Suppressor macrophage treated with lipopolysaccharide for 1 hour (primary cell): ENCODE measurements at places on chromosomes 16 and 17.

GRCh38 chr17:82826211-82826610 lies 13.6 kb downstream of the ZNF750 start:
- no peak for DNase-seq

DNA sequence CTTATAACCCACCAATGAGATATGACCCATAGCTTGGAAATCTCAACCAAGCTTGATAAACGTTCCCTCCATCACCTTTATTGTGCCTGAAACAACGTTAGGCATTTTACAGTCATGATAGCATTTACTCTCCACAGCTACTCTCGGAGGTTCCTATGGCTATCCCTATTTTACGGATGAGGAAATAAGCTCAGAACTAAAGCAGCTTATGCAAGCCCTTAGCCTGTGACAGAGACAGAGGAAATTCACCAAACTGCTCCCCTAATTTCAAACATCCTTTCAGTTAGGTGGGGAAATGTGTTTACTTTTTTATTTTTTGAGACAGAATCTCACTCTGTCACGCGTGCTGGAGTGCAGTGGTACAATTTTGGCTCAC lies 18.7 kb downstream of the DCUN1D3 start:
- peak; percentile 41 for DNase-seq

DNA sequence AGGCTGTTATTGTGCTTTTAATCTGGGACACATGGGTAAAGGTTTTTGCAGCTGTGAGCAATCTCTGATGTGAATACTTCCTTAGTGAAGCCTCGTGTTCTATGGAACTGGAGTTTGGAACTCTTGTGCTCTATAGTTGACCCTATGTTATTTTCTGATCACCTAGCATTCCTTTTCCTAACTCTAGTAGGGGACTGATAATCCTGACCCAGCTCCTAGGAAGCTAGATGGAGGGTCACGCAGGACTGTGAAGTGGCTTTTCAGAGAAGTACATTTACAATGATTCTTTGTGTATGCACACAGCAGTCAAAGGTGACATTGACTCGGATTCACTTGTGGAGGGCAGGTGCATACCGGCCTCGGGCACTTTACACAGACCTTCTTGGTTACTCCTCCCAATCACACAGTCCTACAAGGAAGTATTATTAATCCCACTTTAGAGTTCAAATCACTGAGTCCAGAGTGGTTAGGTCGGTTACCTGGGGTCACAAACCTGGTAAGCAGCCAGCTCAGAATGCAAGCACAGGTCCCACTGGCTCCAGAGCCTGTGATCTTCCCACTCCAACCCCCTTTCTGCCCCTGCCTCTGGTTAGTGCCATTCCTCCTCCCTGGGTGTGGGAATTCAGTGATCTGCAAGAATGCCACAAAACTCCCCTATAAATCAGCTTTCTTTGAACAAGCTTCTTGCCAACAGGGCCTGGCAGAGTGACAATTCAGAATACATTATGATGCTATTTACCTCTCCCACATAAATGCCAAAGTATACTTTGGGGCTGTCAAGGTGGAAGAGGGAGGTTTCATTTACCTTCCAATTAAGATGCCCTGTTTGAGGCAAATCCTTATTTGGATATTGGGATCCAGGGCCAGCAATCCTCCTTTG lies 7.1 kb downstream of the CHD9NB start:
- DNase-seq: no peak

GRCh38 chr17:9878786-9879525 lies 26.1 kb downstream of the RCVRN start:
- peak; percentile 68 for DNase-seq

DNA sequence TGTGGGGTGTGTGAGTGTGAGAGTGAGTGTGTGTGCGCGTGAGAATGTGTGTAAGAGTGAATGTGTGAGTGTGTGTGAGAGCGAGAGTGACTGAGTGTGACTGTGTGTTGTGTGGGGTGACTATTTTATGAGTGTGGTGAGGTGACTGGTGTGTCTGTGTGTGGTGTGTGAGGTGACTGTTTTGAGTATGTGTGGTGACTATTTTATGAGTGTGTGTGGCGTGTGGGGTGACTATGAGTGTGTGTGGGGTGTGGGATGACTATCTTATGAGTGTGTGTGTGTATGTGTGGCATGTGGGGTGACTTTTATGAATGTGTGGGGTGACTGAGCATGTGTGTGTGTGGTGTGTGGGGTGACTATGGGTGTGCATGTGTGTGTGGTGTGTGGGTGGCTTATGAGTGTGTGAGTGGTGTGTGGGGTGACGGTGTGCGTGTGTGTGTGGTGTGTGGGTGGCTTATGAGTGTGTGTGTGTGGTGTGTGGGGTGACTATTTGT lies 152.9 kb upstream of the PLCG2 start:
- peak; percentile 72 for DNase-seq

DNA sequence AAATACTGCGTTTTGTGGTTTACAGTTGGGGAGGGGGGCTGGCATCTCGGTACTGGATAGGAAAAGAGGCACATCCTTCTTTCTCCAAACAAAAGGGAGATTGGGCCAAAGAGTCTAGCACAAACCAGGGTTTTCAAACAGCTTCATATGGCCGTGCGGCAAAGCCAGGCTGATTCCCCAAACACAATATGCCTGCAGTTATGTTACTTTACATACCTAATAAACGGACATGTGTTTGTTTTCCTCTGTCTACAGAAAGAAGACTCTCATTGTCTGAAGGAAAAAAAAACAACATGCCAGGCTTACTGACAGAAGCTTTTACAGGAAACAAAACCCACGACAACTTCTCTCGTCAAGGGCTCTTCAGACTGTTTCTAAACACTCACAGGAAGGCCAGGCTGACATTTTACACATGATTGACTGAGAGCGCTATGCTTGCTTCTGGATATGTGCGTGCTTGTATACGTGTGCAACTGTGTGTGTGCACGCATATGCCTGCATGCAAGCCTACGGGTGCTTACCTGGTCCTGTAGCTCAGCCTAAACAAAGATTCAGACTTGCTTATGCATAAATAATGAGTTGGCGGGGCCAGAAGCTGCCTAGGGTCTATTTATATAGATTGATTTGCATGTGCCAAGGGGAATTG lies 461.0 kb upstream of the C16orf82 start:
- DNase-seq: no peak

DNA sequence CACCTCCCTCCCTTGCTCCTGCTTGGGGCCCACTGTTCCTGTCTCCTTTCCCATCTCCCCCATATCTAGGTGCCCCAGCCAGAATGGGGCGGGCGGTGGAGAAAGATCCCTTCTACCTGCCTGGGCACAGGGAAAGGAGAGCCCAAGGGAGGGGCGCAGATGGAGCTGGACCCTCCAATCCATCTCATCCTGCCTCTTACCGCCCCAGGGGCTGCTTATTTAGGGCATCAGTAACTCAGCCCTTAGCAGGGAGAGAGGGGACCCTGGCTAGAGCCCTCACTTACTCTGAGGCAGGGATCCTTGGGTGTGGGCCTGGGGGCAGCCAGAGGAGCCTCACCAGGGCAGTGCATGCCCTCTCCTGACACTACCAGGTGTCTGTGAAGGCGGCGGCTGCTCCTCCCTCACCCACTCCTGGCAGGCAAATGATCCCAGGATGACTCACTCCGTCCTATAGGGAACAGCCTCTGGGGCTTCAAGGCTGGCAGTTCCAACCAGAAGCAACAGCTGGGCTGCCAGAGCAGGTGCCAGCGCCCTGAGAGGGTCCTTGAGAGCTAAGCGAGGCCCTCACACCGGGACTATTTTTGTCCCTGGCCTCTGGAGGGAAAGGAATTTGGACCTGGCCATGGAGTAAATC lies 16.3 kb upstream of the BCAR1 start:
- DNase-seq: no peak

- no peak for DNase-seq
These were observed 9.2 kb upstream of the TNFRSF13B start for GRCh38 chr17:16980813-16981731.

DNA sequence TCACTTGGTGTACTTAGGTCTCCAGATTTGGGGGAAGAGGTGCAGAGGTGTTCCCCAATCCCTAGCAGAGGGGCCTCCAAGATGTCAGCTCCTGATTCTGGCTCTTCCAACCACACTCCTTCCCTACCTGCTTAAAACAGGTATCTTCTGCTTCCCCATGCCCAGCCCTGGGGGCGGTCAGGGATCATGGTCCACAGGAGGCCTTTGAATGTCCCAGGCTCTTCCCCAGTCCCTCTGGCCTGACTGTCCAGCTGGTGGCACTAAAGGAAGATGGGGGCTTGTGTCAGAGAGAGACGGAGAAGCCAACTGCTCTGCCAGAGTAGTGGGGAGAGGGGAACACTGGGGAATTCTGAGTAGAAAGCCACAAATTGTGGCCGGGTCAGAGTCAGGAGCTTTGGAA lies 3.8 kb downstream of the ARL4D start:
- DNase-seq: no peak

DNA sequence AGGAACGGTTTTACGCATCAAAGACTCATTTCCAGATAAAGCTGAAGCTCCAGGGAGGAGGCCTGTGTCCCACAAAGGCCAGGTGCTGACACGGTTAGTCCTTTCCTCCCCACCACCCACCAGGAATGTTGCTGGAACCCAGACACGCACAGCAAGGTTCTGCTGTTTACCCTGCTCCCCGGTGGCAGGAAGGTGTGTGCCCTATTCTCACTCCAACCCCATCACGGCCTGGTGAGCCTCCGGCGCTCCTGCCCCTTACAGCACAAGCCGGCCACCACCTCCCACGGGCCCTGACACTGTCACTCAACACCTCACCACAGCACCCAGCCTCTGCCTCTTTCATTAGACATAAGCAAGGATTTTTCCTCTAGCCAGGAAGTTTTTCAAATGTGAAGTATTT lies 47.8 kb downstream of the ANKRD11 start:
- no peak for DNase-seq

DNA sequence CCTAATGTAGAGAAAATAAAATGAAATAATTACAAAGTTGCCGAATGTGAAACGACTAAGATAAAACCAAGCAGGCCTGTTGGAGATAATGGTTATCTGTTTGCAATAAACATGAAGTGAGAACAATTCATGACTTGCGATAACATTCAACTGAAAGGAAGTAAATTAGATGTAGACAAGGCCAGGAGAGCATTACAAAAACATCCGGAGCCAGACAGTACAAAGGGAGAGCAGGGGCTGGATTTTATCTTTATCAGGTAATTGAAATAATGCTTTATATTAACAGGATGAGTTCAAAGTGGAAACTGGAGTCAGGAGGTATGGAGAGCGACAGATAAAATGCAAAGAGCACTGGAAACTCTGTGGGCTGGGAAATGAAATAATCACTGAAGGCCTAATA lies 265.6 kb upstream of the GOT2 start:
- no peak for DNase-seq

DNA sequence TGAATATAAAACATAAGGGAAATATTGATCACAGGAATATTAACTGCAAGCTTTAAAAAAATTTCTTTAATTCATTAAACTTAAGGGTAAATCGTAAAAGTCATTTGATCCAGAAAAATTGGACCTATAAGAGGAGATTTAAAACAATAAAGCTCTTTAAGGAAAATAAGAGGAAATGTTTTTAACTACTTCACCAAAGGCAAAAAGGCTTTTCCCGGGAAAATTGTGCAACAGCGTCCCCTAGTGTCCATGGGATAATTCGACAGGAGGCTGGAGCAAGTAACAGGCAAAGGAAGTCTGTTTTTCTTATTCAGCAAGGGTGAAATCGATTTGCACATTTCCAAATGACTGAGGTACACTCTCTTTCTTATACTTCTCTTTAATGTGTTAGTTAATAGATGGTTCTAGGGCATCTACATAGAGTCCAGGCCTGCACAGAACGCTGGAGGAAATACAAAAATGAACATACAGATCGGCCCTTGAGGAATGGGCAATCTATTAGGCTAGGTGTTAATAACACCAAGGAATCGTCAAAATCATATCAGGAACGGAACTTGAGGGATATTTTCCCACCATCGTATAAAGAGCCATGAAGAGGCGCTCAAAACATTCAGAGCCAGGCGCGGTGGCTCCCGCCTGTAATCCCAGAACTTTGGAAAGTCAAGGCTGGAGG lies 61.4 kb downstream of the ZNF18 start:
- DNase-seq: peak; percentile 47

DNA sequence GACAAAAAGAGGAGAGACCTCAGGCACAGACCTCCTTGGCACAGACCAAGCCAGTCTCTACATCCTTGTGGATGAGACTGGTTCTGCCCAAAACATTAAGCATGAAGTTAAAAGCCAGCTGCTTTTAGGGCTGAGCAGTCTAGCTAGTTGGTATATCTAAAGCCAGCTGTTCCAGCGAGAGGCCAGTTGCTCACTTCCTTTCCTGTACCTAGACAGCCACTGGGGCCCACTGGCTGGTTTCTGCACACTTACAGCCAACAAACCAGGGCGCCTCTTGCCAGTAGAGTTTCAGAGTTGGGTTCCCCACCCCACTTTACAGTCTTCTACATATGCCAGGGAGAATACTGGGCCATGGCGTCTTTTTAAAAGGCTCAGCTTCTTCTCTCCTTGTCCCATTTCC lies 242.4 kb downstream of the ZFHX3 start:
- DNase-seq: no peak

- no peak for DNase-seq
These were observed 6.6 kb downstream of the HIC1 start for GRCh38 chr17:2061441-2061958.

DNA sequence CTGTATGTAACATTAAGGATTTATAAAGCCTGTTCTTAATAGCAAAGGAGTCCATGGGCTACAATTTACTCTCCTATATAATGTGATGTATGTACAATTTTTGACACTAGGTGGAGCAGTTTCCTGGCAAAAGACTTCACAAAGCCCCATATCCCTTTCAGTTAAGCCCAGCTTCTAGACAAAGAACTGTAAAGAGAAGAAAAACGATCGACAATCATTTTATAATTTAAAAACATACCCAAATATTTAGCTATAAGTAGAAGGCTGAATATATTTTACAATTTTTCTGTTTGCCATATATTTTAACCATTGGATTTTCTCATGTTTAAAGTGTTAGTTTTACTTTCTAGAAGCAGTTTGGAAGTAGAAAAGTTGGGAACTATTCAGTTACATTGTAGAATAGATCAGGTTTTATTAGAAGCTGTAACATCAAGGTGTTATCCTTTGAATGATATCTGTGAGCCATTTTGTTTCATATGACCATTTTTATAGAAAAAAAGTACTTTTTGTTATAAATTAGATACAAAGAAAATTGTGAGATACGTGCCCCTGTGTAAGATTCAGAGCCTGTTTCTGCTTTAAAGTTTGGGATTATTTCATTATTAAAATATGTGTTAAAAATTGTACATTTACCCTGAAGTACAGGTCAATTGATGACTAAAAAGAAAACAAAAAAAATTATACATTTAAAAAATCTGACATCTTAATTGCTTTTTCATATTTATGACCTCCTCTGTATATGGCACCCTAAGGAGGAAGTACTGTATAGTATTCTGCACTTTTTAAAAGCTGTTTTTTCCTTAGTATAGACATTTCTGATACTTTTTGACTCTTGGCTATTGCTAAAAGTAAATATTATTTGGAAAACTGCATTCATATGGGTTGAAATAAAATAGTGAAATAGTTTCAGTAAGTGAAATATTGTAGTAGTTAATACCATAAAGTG lies 46.3 kb downstream of the VMP1 start:
- DNase-seq: peak; percentile 92

- DNase-seq: no peak
These were observed 44.6 kb downstream of the VPS35L start for GRCh38 chr16:19599968-19600716.

GRCh38 chr17:80657561-80657960 lies 112.9 kb downstream of the RPTOR start:
- DNase-seq: no peak
